Thyroid gland (tissue), 4 donors: ENCODE measurements at places on chromosomes 12 and 14. TPM values are rescaled to one million over a fixed set of nuclear protein-coding genes. Genes with fewer than 3 reads are reported as not detected.
A peak's percentile ranks its signal among the peaks of the same experiment; 100 is the strongest.

The SERPINA9 gene
- not detected for total RNA-seq

The RNU6-7 gene
- not detected for total RNA-seq

The NRIP2 gene
- 1.1 TPM for total RNA-seq

The CMA1 gene
- not detected for total RNA-seq

The PAX9 gene
- 4.9 TPM for total RNA-seq

The TRHDE gene
- 0.46 TPM for total RNA-seq

The CLMN gene
- total RNA-seq = 19.5 TPM

- no peak for DNase-seq
- no peaks in the 10 kb centered on the region for H3K27me3 ChIP-seq
- H3K4me3 ChIP-seq = no peak overlapping the region
- H3K36me3 ChIP-seq = no peaks in the 10 kb centered on the region
- no peak overlapping the region for H3K27ac ChIP-seq
These were observed 239.5 kb upstream of the DCN start for GRCh38 chr12:91422127-91422526.

DNA sequence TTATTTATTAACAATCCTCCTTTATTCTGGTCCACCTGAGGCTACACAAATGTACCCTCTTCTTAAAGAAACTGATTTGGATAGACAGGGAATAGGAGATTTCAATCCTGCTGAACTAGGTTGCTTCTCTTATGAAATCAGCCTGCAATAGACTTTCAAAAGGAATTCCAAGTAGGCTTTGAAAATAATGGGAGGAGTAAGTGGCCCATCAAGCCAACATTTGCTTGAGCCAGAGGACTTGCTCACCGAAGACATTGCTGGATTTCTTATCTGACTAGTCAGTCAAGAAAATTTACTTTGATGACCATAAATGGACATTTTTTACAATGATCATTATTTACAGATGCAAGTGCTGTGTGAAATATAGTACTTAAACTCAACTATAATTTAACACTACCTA, 82.8 kb upstream of the RASSF8 start:
- no peak overlapping the region for H3K27ac ChIP-seq
- no peaks in the 10 kb centered on the region for H3K36me3 ChIP-seq
- no peaks in the 10 kb centered on the region for H3K27me3 ChIP-seq
- H3K4me3 ChIP-seq = no peak overlapping the region
- no peak for DNase-seq

DNA sequence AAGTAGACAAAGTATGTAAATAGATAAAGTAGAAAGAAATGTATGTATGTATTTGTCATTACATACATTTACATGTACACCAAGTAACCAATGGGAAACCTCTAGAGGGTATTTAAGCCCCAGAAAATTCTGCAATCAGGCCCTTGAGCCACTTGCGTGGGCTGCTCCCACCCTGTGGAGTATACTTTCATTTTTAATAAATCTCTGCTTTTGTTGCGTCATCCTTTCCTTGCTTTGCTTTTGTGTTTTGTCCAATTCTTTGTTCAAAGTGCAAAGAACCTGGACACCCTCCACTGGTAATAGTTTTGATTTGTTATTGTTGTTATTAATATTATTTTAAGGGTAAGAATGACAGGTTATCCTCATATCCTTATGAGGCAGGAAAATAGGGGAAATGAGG, 21.8 kb downstream of the CAPS2 start:
- no peaks in the 10 kb centered on the region for H3K27me3 ChIP-seq
- no peak overlapping the region for H3K4me3 ChIP-seq
- DNase-seq = no peak

DNA sequence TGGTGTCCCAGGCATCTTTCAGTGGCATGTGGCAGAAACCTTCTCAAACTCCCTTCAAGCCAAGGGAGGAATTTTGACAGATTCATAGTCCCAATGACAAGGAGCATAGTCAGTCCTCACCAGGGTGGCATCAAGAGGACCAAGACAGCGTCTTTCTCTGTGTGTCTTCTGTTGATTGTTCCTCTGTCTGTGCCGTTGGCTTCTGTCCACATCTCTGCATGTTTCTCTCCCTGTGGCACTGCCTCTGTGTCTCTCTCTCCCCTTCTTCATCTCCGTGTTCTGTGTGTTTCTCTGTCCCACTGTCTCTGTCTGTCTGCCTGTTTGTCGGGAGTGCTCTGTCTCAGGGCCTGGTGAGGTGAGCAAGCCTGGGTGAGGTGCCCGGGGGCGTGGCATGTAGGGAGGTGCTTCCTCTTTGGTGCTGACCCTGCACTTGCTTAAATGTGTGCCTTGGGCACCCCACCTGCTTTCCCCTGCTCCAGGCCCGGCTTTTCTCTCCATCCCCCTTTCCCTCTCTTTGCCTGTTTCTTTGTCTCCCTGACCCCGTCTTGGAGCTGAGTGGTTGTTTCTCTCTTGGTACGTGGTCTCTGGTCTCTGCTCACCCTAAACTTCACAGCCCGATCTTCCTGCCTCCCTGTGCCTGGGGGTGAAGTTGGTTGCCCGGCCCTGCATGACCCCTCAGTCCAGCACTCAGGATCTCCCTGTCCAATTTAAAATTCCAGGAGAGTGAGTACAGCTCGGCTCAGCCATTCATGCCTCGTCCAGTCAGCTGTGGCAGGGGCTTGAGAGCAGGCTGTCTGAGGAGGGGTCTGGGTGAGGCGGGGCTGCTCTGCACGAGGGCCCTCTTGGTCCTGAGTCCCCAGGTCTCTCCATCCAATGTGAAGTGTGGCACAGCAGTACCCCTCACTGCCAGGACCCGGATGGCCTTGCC, 28.5 kb downstream of the JDP2 start:
- peaks cover 44% of the 10 kb centered on the region for H3K4me1 ChIP-seq
- H3K27ac ChIP-seq = no peak overlapping the region
- H3K4me3 ChIP-seq = no peak overlapping the region
- H3K36me3 ChIP-seq = no peaks in the 10 kb centered on the region
- DNase-seq = no peak

DNA sequence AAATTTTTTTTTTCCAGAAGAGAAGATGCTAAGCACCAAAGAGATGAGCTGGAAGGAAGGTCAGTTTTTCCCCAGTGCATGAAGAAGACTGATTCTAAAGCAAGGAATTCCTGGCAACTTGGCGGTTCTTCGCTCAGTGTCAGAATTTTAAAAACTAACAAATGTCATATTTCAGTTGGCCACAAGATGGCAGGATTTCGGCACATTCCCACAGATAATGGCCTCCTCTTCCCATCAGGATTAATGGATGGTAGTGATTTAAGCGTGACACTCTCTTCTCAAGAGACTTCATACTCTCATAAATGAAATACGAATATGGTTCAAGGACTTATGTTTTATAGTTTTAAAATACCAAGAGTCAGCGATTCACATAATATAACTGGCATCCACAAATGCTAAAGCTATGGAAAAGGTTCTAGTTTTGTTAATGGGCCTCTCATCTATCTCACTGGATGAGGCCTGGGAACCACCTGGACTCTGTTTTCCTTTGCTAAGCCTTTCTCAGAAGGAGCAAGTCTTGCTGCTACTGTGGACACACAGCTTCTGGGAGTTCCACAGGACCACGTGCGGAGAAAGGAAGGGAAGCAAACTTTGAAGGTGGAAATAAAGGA, 46.1 kb upstream of the PTPRO start:
- no peak overlapping the region for H3K4me3 ChIP-seq
- peak; percentile 18 for DNase-seq
- H3K27me3 ChIP-seq = no peaks in the 10 kb centered on the region

DNA sequence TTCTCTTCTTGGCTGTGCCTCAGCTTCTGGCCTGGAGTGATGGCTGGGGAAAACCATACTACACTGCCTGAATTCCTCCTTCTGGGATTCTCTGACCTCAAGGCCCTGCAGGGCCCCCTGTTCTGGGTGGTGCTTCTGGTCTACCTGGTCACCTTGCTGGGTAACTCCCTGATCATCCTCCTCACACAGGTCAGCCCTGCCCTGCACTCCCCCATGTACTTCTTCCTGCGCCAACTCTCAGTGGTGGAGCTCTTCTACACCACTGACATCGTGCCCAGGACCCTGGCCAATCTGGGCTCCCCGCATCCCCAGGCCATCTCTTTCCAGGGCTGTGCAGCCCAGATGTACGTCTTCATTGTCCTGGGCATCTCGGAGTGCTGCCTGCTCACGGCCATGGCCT, at the start of gene OR10P1:
Gene OR10P1, plus strand, starts transcription at position 40 of the 400 bp plus-strand sequence. Its CDS starts 0 bp downstream, at position 40.
- no peaks in the 10 kb centered on the region for H3K27me3 ChIP-seq
- no peaks in the 10 kb centered on the region for H3K4me1 ChIP-seq
- no peaks in the 10 kb centered on the region for H3K36me3 ChIP-seq
- H3K4me3 ChIP-seq = no peak within 1 kb of the TSS
- H3K27ac ChIP-seq = no peak within 1 kb of the TSS
- no peak for DNase-seq

- H3K4me3 ChIP-seq = no peak overlapping the region
- H3K27me3 ChIP-seq = no peaks in the 10 kb centered on the region
- no peaks in the 10 kb centered on the region for H3K36me3 ChIP-seq
- DNase-seq = no peak
These were observed 136.8 kb downstream of the TTC8 start for GRCh38 chr14:88961214-88961613.
